ENCODE measurements at places on chromosomes 12 and 14.

DNA sequence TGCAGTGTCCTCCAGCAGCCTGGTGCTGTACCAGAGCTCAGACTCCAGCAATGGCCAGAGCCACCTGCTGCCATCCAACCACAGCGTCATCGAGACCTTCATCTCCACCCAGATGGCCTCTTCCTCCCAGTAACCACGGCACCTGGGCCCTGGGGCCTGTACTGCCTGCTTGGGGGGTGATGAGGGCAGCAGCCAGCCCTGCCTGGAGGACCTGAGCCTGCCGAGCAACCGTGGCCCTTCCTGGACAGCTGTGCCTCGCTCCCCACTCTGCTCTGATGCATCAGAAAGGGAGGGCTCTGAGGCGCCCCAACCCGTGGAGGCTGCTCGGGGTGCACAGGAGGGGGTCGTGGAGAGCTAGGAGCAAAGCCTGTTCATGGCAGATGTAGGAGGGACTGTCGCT lies 15.2 kb downstream of the C12orf43 start:
- DNase-seq = peak; percentile 44

- DNase-seq = peak; percentile 21
These were observed 7.9 kb upstream of the TINF2 start for GRCh38 chr14:24250354-24250753.

GRCh38 chr12:24198936-24199671 lies 249.6 kb upstream of the SOX5 start:
- DNase-seq = no peak

GRCh38 chr14:75793806-75794205 lies 132.8 kb downstream of the TTLL5 start:
- no peak for DNase-seq

DNA sequence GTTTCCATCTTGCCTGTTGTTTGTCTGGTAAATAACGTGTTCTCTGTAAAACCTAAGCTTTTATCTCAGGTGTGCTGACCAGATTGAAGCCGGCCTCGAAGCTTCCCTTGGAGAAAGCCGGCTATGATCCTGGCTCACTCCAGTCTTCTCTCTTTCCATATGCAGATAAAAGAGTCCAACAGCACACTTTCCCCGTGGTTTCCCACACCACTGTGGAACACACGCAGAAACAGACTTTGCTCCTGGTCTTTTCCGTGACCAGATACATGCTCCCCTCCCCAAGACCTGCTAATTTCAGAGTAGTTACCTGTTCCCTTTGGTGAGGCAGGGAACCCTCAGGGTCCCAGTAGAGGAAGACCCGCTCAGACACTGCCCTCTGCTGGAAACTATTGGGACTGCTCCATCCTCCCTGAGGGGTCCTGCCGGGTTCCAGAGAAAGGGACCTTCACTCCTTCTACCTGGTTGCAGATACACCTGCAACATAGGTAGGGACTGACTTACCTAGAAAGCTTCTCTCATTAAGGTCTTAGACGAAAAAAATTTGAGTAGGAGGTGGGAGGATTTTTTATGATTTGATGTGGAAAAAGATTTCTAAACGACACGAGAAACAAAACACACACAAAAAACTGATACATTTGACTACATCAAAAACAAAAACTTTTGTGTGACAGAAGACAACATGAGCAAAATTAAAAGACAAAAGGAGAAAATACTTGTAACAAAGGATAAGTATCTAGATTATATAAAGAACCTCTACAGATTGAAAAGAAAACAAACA lies 415.4 kb upstream of the CCDC196 start:
- peak; percentile 86 for DNase-seq

DNA sequence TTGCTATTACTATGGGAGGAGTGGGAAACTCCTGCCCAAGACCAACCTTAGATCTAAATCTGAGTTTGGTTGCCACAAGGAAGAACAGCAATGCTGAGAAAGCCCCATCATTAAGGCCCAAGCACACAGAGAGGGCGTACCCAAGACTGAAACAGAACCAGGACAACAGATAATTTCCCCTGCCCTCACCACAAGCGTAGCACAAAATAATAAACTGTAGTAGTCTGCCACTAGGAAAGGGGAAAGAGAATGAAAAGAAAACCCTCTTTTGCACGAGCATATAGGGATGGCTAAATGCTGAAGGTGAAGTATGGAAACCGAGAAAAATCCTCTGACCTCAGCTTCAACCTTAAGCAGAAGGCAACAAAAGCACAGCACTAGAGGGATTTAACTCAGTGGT lies 76.5 kb upstream of the DHRS4 start:
- no peak for DNase-seq

- DNase-seq = no peak
These were observed 26.7 kb downstream of the CLECL1 start for GRCh38 chr12:9706086-9706685.

- DNase-seq = no peak
These were observed 5.8 kb upstream of the KRT80 start for GRCh38 chr12:52197371-52198231.

GRCh38 chr14:86296173-86296572 lies 766.2 kb downstream of the FLRT2 start:
- DNase-seq = no peak

- no peak for DNase-seq
These were observed 483.5 kb downstream of the ATP23 start for GRCh38 chr12:58424735-58425392.

- no peak for DNase-seq
These were observed 3.4 kb downstream of the NACA start for GRCh38 chr12:56721721-56722120.

GRCh38 chr14:78605897-78606500 lies 435.8 kb downstream of the NRXN3 start:
- no peak for DNase-seq

- DNase-seq = no peak
These were observed 90.2 kb upstream of the RESF1 start for GRCh38 chr12:31868965-31869364.

All from H7 (cell line).